Posterior vena cava (tissue), 2 donors: ENCODE measurements at places on chromosomes 1 and 21. TPM values are rescaled to one million over a fixed set of nuclear protein-coding genes. Genes with fewer than 3 reads are reported as not detected.

C1orf185 gene
- total RNA-seq: not detected

DNA sequence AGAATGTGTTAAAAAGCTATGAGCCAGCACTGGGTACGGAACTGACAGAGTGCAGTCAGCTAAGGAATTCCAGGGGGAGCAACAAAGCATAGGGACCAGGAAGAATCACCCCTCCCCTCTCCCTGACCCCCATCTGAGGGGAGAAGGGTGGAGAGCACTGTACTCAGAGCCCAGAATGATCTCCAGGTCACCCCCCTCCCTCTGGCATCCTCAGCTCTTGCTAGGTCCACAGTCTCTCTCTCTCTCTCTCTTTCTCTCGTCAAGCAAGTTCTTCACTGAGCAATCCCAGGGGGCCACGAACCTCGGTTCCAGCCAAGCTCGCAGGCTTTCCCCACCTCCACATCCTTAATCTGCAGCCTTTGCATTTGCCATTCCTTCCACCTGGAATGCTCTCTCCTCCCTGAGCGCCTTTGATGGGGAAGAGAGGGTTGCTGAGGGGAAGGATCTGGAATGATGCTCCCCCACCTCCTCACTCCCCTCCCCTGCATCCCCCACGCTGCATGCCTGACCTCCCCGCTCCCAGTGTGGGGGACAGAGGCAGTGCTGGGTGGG, 6.7 kb upstream of the WASF2 start:
- peak; percentile 81 for DNase-seq

GJC2 gene
- 8.2 TPM for total RNA-seq

CDC7 gene
- total RNA-seq: 1.8 TPM

RAB25 gene
- total RNA-seq: not detected
